AG09319 (cell line): ENCODE measurements at places on chromosomes 6 and 20.

DNA sequence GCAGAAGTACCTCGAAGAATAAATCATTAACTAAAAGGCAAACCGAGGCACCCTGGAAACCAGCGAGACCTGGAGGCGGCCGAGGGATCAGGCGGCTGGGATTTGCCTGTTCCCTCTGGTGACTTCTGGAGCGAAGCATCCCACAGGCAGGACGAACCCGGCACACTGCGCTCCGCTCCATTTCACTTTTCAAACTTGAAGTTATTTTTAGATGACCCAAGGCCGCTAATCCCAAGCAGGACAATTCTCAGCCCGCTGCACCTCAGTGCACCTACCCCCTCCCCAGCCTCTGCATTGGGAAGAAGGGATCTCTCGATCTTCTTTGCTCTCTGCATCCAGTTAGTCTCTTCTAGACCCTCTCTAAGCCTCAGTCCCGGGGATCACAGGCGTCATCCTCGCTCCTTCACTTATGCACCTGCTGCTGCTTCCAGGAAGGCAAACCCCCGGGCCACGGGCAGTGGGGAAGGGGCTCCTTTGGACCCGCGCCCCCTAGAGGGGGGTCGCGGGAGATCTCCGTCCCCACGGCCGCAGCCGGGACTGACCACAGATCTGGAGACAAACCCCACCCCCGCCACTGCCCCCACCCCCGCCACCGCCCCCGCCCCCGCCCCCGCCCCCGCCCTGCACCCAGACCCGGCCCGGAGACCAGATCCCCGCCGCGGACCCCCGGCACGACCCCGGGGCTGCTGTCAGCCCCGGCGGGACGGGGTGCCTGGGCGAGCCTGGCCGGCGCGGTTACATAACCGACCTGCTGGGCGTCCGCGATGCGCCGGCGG lies 636 bp downstream of the RCAN2 start:
- no peak for DNase-seq

- no peak for DNase-seq
Observed at GRCh38 chr20:33897313-33897912, 86.3 kb downstream of the CHMP4B start.

GRCh38 chr6:69775585-69775849 lies 21.3 kb downstream of the LMBRD1 start:
- no peak for DNase-seq

- DNase-seq = no peak
Observed at GRCh38 chr20:41017448-41018042, 11.1 kb upstream of the TOP1 start.
